ENCODE measurements at places on chromosomes 16 and 17.

GRCh38 chr17:49528966-49529365, 33.9 kb downstream of the NGFR start:
- DNase-seq = no peak

DNA sequence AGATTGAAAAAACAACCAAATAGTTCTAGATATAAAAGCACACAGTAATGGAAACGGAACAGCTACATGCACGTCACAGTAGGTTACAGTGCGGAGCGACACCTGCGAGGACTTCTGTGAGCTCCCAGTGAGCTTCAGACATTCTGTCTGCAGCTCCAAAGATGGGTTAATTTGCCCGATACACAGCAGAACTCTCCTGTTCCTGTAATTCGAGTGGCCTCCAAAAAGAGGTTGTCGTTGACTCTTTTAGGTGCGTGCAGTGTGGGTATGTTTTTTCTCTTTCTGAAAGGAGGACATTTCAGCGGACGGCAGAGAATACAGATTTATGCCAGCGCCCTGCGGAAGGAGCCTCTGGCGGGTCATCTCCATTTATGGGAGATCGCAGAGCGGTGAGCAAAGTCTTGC, 2.9 kb downstream of the OR1F1 start:
- no peak for DNase-seq

- DNase-seq = no peak
These were observed 257.6 kb downstream of the PARN start for GRCh38 chr16:14372471-14372870.

GRCh38 chr17:57569853-57570252, 175.2 kb downstream of the CCDC182 start:
- no peak for DNase-seq

- no peak for DNase-seq
These were observed 205.4 kb upstream of the KCNJ16 start for GRCh38 chr17:69869667-69870066.

DNA sequence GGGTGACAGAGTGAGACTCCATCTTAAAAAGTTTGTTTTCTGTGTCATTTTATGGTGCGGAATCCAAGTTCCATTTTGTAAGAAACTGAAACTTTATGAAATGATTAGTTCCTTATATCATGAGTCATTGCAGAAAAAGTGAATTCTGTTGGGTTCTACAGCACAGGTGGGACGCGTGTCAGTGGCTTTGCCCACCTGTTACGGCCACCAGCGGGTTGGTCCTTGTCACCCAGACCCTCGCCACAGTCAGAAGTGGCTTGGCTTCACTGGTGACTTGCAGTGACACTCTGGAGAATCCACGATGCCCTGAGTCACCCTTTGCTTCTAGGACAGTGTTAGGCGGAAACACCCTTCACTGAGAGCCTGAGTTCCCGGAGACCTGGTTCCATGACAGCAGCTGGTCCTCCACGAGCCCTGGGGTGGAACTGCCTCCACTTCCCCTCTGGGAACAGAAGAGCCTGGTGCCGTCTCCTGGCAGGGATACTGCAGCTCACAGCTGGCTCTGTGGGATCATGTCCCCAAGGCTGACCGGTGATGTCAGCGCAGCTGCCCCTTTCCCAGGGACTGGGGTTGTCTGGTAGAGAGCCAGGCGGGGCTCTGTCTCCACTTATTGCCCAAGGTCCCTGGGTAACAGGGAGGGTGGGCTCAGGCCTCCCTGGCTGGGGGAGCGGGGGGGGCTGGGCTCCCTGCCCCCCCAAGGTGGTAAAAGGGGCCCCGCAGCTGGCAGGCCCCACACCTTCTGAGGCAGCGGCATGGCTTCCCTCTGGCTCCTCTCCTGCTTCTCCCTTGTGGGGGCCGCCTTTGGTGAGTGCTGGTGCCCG, at the start of gene CTRB1:
CTRB1 (plus strand) TSS at position 733 of the 821 bp plus-strand sequence; CDS start at position 753, 20 bp downstream.
- no peak for DNase-seq

GRCh38 chr17:64328036-64328858, 62.4 kb downstream of the PECAM1 start:
- DNase-seq = no peak

DNA sequence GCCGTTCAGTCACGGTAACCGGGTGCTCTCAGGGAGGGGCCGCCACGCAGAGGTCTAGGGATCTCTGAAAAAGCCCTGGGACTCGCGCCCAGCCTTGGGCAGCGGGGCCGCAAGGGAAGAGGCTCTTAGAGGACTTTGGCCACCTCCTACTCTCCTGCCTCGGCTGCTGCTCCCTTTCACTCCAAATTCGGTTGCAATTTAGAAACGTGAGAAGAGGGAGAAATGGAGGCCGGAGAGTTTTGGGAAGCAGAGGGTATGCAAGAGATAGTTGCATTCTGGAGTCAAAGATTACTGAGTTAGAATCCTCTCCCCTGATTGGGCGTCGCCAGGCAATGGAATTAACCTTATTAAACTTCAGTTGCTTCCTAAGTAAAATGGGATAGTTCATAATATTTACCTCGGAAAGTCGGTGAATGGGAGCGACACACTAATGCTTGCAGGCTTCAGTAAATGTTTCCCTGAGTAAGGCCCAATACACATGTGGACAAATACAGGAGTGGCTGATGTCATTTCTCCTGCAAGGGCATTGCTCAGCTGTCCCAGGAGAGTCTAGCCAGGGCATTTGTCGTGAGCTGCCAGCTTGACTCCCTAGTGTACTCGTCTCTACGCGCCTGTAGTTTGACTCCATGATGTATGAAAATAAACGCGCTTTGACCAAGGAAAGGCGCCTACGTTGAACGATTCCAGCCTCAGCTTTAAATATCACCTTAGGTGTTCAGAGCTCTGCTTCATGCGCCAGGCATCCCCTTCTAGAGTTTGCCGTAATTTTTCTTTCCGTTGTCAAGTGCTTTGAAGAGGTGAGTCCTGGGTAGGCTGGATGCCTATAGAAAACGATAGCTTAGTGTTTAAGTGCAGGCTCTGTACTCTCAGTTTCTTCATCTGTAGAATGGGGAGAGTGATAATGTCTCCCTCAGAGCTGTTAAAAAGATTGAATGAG, 667 bp downstream of the OGFOD1 start:
- DNase-seq = no peak

DNA sequence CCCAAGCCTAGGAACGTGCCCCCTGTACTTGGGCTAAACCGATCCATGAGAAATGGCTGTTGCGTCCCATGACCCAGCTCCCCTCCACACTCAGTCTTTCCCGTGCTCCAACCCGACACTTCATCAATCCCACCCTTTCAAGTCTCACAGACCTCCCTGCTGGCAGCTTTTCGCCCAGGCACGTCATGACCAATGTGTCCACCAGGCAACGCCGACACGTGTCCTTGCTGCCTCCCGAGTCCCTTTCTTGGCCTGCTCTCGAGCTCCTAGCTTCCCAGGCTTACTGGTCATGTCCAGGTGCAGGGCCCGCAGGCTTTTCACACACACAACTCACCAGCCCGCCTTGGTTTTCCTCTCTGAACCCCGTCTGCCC, 12.2 kb downstream of the MNT start:
- no peak for DNase-seq

GRCh38 chr16:25223964-25224363, 7.2 kb downstream of the AQP8 start:
- no peak for DNase-seq

DNA sequence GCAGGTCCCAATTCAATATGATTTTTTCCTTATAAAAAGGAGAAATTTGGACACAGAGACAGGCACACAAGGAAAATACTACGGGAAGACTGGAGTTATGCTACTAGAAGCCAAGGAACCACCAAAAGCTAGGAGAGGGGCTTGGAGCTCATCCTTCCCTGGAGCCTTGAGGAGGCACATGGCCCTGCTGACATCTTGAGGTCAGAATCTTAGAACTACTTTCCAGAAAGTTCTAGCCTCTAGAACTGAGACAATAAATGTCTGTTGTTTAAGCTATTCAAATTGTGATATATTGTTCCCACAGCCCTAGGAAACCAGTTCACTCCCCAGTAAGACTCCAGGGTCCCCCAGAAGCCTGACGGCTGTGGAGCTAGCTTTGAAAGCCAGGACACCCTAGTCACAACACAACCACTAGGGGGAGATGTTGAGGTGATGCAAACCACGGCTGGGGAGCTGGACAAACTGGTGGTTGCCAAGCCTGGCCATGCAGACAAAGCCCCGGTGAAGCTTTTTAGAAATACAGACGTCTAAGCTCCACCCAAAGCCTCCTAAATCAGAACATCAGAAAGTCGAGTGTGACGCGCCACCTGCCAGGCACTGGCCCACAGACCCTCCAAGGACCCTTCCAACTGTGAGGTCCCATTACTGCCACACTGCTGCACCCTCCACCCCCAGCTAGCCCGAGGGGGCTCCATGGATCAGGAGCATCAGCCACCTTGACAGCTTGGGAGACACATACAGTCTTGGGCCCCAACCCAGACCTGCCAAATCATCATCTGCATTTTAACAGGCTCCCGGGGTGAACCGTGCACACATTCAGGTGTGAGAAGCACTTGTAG, 106.4 kb downstream of the SLC39A11 start:
- no peak for DNase-seq

GRCh38 chr17:17612085-17613022, 20.8 kb upstream of the PEMT start:
- DNase-seq = no peak

GRCh38 chr16:8919934-8920462, 37.8 kb downstream of the LITAFD start:
- DNase-seq = no peak

DNA sequence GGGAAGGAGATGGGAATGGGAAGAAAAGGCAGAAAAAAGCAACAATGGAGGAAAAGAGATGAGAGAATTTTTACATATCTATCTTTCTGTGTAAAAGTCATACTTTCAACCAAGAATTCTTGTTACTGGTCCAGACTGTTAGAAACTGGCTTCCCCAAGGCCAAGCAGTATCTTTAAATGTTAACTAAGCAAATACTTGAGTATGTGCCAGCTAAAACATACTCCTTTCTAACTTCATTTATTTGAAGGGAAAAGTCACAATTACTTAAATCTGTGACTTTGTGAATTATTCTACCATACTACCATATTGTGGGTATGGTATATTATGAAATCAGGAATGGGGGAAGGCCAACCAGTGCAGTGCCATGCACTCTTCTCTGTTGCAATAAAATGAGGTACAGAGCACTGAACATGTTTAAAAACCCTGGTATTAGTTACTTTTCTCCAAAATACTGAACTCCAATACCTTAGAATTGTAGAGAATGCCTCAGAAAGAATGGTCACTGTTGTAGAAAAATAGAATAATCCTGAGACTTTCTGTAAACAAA, 92.3 kb upstream of the C17orf78 start:
- DNase-seq = no peak

DNA sequence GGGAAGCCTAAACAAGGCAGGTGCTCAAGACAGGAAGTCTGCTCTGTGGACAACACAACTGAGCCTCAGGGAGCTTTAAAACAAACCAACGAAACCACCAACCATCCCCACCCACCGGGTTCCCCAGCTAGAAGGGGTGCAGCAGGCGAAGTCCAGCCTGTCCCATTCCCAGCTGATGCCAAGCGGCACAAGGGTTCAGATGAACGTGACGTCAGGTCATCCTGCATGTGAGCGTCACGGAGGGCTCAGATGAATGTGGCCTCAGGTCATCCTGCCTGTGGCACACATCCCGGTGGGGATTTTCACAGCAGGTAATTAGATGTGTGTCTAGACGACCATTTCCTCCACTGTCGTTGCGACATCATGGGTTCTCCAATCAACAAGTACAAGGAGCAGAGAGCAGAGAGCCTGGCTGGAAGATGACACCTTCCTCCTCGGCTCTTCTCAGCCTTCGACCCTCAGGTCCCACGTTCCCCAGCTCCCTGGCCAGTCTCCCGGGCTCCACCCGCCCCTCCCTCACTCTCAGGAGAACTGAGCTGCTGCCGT, 246.5 kb downstream of the FOXL1 start:
- DNase-seq = no peak

DNA sequence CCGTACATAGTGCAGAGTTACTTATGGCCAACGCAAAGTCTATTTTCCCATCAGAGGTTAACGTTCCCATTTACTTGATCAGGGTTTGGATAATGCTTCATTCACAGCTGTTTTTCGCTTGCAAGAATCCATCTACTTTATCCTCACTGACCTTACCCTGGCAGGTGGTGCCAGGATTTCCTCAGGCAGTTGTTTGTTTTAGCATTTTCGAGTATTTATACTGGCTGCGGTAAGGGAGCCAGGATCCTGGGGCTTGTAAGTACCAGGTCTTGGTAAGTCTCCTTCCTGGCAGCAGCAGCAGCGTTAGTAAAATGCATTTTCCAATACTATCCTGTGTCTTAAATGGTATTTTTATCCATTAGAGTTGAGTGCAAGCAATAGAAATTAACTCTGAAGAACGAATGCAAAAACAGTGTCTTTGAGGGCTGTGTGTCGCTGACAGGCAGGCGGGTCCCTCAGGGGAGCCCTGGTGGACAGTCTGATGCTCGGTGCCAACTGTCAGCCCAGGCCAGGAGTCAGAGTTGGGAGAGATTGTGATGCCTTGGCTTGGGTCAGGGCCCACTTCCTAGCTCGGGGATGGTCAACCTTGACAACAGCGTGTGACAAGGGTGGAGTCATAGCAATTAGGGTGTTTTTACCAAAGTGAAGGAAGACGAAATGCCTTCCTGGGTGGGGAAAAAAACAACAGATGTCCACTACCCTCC, 92.4 kb upstream of the HSBP1 start:
- DNase-seq = no peak

DNA sequence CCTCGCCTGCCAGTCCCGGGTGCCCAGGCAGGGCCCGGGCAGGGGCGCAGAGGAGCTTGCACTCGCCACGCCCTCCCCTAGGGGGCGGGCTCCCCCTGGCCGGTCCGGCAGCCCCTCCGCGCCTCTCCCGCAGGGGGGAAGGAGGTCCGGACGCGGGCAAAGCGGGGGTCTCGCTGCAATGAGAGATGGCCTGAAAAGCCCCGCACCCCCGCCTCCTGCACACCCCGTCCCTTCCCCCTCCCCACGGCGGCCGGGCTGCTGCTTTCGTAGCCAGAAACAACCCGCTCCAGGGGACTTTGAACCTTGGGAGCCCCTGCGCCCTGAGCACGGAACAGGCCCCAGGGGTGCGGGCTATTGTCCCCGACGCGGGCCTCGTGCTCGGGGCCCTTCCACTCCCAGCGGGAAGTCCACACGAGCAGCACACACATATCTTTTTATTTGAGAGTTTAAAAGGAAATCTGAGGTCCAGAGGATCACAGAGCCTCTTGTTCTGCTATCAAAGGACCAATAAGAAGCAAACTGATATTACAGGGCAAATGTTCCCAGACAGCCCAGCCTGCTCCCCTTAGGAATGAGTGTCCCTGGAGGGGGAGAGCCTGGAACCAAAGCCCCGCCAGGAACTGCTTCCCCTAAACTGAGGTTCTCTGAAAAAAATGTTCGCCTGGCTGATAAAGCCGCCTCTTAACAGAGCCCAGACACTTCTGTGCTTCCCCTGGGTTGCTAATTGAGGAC, 5.8 kb upstream of the CBX4 start:
- DNase-seq = no peak

DNA sequence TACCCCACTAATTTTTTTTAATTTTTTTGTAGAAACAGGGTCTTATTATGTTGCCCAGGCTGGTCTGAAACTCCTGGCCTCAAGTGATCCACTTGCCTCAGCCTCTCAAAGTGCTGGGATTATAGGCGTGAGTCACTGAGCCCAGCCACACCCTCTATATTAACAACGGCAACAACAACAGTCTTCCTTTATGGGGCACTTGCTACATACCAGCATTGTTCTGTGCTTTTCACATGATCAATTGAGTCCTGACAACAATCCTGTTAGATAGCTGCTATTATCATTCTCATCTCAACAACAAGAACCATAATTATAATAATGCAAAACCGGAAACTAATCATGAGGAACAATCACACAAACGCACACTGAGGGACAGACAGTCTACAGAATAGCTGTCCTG, 12.6 kb upstream of the ARL5C start:
- no peak for DNase-seq
